Placental epithelial cell (primary cell): ENCODE measurements at places on chromosomes 12 and 14. TPM values are rescaled to one million over a fixed set of nuclear protein-coding genes. Genes with fewer than 3 reads are reported as not detected.

The DHH gene
- total RNA-seq = under 0.01 TPM in 1 of 2 replicates, not detected in the other

The ARHGAP9 gene
- under 0.01 TPM in 1 of 2 replicates, not detected in the other for total RNA-seq

The VWF gene
- 0.39 and 1.8 TPM in 2 replicates for total RNA-seq

The DPF3 gene
- 0.11 TPM in 1 of 2 replicates, not detected in the other for total RNA-seq

The CD27 gene
- 0.33 TPM in 1 of 2 replicates, not detected in the other for total RNA-seq

The DIP2B gene
- total RNA-seq = 60.1 and 104 TPM in 2 replicates

The HCAR1 gene
- total RNA-seq = under 0.01 and 0.11 TPM in 2 replicates

The ACVRL1 gene
- 1.2 TPM in 1 of 2 replicates, not detected in the other for total RNA-seq

The GPATCH2L gene
- 42.0 and 68.0 TPM in 2 replicates for total RNA-seq

The MMP19 gene
- 4.7 and 4.9 TPM in 2 replicates for total RNA-seq
